Nephron progenitor cell (in vitro differentiated cells): ENCODE measurements at places on chromosomes 7 and 10.
A peak's percentile ranks its signal among the peaks of the same experiment; 100 is the strongest.

DNA sequence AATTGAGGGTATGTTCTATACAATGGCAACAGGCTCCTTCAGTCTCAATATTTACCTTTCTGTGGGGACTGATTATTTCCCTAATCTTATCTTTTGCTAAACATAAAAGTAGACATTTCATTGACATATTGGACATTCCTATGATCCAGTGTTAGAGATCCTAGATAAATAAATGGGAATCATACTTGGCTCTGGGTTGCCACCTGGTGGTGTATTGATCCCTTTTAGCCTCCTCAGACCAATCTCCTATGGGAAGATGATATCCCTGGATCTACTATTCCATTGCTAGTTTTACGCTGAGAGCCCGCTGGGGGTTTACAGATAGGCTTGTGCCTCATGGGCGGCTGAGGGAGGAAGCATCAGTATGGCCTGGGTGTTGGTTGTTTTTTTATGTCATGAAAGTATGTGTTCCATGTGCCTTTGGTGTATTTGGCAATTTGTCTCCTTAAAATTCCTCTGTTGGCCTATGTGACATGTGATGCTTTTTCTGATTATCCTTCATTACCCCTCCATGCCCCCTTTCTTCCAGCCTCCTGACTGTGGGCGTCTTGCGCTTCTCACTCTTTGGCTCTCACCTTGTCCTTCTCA is 18.8 kb downstream of the CELF2 start:
- H3K27ac ChIP-seq, result no peak overlapping the region
- no peaks in the 10 kb centered on the region for H3K27me3 ChIP-seq
- H3K4me3 ChIP-seq, result no peak overlapping the region

DNA sequence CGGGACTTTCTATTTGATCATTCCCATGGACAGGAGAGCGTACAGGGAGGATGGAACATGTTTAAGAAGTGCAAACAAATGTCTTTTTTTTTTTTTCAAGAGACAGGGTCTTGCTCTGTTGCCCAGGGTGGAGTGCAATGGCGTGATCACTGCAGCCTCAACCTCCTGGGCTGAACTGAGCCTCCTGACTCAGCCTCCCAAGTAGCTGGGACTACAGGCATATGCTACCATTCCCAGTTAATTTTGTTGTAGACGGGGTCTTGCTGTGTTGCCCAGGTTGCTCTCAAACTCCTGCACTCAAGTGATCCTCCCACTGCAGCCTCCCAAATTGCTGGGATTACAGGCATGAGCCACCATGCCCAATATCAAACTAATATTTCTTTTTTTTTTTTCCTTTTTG is 40.5 kb downstream of the SPDYE5 start:
- no peak overlapping the region for H3K4me3 ChIP-seq
- H3K4me1 ChIP-seq, result peaks cover 15% of the 10 kb centered on the region
- H3K27ac ChIP-seq, result no peak overlapping the region

GRCh38 chr7:49703881-49704280 is 69.6 kb upstream of the VWC2 start:
- no peak overlapping the region for H3K4me3 ChIP-seq
- H3K36me3 ChIP-seq, result no peaks in the 10 kb centered on the region
- no peaks in the 10 kb centered on the region for H3K4me1 ChIP-seq
- no peak for DNase-seq

DNA sequence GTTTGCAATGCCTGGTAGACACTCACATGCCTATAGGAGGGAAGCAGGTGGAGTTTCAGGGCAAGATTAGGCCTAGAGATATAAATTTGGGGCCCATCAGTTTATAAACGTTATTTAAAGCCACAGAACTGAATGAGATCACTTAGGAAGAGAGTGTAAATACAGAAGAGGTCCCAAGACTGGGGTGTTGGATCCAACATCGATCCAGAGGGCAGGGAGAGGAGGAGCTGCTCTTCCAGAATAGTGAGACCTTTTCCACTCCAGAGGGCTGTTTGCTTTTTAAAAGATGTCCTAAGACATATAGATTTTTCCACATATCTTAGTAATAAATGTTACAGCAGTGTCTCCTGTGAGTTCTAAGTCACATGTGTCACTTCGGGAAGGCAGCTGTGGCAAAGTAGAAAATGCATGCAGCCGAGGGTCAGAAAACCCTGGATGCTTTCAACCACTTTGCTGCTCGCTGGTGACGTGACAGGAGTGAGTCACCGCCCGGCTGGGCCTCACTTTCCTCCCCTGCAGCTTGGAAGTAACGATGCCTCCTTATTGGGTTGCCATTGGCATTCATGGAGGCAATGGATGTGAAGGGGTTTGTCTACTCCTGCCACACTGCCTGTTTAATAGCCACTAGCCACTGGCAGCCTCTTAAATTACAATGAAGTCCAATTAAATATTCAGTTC is 95.4 kb downstream of the TRIL start:
- H3K27me3 ChIP-seq, result peaks cover 16% of the 10 kb centered on the region
- H3K27ac ChIP-seq, result no peak overlapping the region
- DNase-seq, result no peak
- no peak overlapping the region for H3K4me3 ChIP-seq
- H3K36me3 ChIP-seq, result no peaks in the 10 kb centered on the region
- peaks cover 26% of the 10 kb centered on the region for H3K4me1 ChIP-seq

DNA sequence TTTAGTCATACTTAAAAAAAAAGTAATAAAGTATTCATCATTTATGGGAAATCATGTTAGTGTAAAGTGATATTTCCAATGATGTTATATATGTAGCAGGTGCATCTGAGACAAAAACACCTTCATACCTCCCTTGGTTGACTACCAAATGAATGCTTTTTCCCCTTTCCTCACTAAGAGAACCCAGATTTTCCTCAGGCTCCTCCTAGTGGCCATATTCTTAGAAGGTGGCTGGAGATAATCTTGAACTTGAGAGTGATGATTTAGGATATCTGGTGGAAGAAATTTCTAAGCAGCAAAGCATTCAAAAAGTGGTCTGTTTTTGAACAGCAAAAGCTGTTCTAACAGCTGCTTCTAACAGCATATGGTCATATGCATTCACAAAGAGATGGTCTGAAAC is 16.8 kb upstream of the DNAH11 start:
- no peaks in the 10 kb centered on the region for H3K4me1 ChIP-seq
- no peak overlapping the region for H3K4me3 ChIP-seq
- DNase-seq, result no peak
- H3K27me3 ChIP-seq, result peaks cover 7% of the 10 kb centered on the region

DNA sequence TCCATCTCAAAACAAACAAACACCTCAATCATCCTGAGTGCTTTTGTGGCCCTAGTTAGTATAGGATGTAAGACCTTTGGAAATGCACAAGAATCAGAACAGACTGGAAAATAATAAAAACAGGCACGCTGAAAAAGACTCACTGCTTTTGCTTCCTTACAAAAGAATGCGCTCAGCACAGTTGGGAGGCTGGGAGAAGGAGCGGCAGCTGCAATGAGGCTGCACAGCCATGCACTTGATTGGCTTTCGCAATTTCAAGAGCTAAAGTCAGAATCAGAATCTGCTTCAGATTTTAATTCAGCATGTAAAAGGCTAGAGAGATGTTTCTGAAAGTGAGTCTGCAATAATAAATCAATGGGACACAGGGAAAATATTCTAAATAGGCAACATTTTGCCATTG is 97.2 kb downstream of the FRMD4A start:
- H3K27ac ChIP-seq, result no peak overlapping the region
- no peaks in the 10 kb centered on the region for H3K36me3 ChIP-seq
- peaks cover 8% of the 10 kb centered on the region for H3K4me1 ChIP-seq

DNA sequence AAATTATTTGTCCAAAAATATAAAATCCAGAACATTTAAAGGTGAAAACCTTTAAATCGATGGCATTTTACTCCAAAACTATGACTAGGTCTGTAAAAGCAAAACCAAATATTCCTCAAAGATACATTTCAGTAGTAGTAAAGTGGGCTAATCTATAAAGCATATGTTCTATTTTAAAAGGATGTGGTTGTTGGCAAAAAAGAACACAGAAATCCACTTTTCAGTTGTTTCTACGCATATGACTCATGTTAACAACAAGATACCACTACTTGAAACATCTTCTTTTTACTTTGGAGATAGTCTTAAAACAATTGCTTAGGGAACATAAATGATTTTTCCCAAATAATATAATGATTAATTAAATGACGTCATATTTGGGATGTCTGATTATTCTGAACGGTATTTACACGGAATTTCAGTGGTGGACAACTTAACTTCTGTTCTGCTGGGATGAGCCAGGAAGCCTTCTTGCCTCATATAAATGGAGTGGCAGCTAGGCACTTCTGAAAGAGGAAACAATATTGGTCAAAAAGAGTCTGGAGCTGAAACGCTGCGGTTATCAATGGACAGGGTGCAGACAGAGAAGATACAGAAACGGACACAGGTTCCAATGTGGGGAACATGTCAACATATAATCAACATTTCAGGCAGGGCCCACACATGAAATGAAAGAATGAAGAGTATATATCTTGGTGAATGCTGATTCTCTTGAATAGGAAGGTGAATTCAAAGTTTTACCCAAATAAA is 78.5 kb downstream of the ETV1 start:
- no peaks in the 10 kb centered on the region for H3K27me3 ChIP-seq
- no peak overlapping the region for H3K4me3 ChIP-seq
- H3K36me3 ChIP-seq, result peaks cover 37% of the 10 kb centered on the region
- DNase-seq, result no peak
- peaks cover 23% of the 10 kb centered on the region for H3K4me1 ChIP-seq

GRCh38 chr7:51727441-51727840 is 410.8 kb upstream of the COBL start:
- H3K4me1 ChIP-seq, result no peaks in the 10 kb centered on the region
- H3K36me3 ChIP-seq, result no peaks in the 10 kb centered on the region
- H3K27me3 ChIP-seq, result peaks cover 7% of the 10 kb centered on the region
- H3K4me3 ChIP-seq, result no peak overlapping the region

- H3K27ac ChIP-seq, result no peak overlapping the region
- no peaks in the 10 kb centered on the region for H3K36me3 ChIP-seq
- no peak for DNase-seq
- no peak overlapping the region for H3K4me3 ChIP-seq
- H3K4me1 ChIP-seq, result peaks cover 19% of the 10 kb centered on the region
- H3K27me3 ChIP-seq, result no peaks in the 10 kb centered on the region
These were observed 79.9 kb downstream of the HIP1 start for GRCh38 chr7:75658802-75659201.

DNA sequence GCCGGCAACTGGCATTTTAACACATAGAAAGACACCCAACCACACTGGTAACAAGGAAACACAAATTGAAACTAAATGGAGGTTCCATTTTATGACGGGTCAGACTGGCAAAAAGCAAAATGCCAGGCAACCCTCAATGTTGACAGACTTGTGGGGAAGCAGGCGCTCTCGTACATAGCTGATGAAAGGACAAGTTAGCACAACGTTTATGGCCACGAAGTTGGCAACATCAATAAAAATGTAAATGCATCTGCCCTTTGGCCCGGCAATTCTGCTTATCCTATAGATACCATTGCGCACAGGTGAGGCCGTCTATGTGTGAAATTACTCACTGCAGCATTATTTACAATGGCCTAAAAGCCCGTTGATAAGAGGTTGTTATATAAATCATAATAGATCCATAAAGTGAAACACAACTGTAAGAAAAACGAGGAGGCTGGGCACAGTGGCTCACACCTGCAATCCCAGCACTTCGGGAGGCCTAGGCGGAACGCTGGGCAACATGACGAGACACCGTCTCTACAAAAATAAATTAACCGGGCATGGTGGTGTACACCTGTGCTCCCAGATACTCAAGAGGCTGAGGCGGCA is 39.8 kb downstream of the FOXL3 start:
- no peak overlapping the region for H3K27ac ChIP-seq
- DNase-seq, result no peak
- peaks cover 44% of the 10 kb centered on the region for H3K4me1 ChIP-seq
- peaks cover 40% of the 10 kb centered on the region for H3K27me3 ChIP-seq
- H3K4me3 ChIP-seq, result no peak overlapping the region
- no peaks in the 10 kb centered on the region for H3K36me3 ChIP-seq

GRCh38 chr7:151132461-151133205 is 34.9 kb downstream of the GBX1 start:
- H3K27me3 ChIP-seq, result peaks cover 49% of the 10 kb centered on the region
- no peak for DNase-seq
- H3K27ac ChIP-seq, result peak overlapping the region; percentile 57
- no peak overlapping the region for H3K4me3 ChIP-seq
- H3K4me1 ChIP-seq, result peaks cover 46% of the 10 kb centered on the region
- peaks cover 70% of the 10 kb centered on the region for H3K36me3 ChIP-seq

DNA sequence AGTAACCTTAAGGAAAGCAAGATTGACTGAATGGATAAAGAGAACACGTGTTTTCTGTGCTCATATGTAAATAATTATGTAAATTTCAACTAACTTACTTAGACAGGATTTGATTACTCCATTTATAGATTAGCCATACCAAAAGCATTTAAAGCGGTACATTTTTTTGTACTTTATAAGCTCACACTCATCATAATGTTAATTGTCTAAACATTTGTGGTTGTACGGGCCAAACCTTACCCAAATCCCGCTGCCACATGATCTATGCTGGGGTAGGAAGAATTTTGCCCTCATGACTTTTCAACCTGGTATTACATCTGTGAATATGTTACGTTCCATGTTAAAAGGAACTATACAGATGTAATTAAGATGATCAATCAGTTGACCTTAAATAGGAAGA is 29.1 kb downstream of the MKX start:
- H3K27ac ChIP-seq, result no peak overlapping the region
- DNase-seq, result no peak
- peaks cover 8% of the 10 kb centered on the region for H3K27me3 ChIP-seq
- no peaks in the 10 kb centered on the region for H3K36me3 ChIP-seq
- peaks cover 18% of the 10 kb centered on the region for H3K4me1 ChIP-seq

DNA sequence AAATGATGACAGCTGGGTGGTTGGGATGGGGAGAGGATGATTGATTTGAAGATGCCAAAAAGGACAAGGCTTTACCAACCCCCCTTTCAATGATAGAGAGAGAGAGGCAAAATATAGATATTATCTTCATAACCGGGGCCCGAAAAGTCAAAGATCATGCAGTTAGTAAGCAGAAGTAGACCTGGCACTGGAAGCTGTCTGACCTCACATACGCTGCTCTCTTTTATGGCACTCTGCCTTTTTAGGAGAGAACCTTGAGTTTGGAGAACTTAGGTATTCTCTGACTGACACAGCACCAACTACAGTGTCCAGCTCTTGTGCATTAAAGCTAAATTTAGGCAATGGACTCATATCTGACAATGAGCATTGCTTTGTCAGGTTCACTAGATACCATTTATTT is 30.7 kb downstream of the CNNM2 start:
- H3K27ac ChIP-seq, result no peak overlapping the region
- H3K4me3 ChIP-seq, result no peak overlapping the region

- H3K27me3 ChIP-seq, result peaks cover 4% of the 10 kb centered on the region
- no peaks in the 10 kb centered on the region for H3K36me3 ChIP-seq
- no peak overlapping the region for H3K4me3 ChIP-seq
- DNase-seq, result no peak
These were observed 256.9 kb downstream of the ELMO1 start for GRCh38 chr7:37191797-37192196.

- H3K4me1 ChIP-seq, result peaks cover 12% of the 10 kb centered on the region
- H3K27me3 ChIP-seq, result peaks cover 13% of the 10 kb centered on the region
- H3K36me3 ChIP-seq, result peaks cover 4% of the 10 kb centered on the region
- H3K27ac ChIP-seq, result no peak overlapping the region
These were observed 95.1 kb downstream of the GLRX3 start for GRCh38 chr10:130231251-130231741.

GRCh38 chr10:107091126-107091525 is 73.4 kb downstream of the SORCS1 start:
- H3K27ac ChIP-seq, result no peak overlapping the region
- H3K27me3 ChIP-seq, result no peaks in the 10 kb centered on the region
- DNase-seq, result no peak
- no peaks in the 10 kb centered on the region for H3K36me3 ChIP-seq
